ENCODE measurements at places on chromosomes 12 and 14. TPM values are rescaled to one million over a fixed set of nuclear protein-coding genes. Genes with fewer than 3 reads are reported as not detected.

The ALKBH1 gene
- 13.4 TPM for total RNA-seq

The SMIM41 gene
- total RNA-seq = 4.5 TPM

The CDCA3 gene
- total RNA-seq = 3.3 TPM

The DNAH10 gene
- 0.15 TPM for total RNA-seq

The CCDC198 gene
- not detected for total RNA-seq

The SERPINA10 gene
- total RNA-seq = 0.17 TPM

The MYO1H gene
- not detected for total RNA-seq

The TMEM117 gene
- total RNA-seq = 9.3 TPM

The SMOC1 gene
- 1.7 TPM for total RNA-seq

The KRT3 gene
- not detected for total RNA-seq

The P2RX7 gene
- total RNA-seq = 3.8 TPM

The CLEC7A gene
- total RNA-seq = not detected

The ZNF385A gene
- 2.9 TPM for total RNA-seq

The OR4E2 gene
- total RNA-seq = not detected

The ITGA7 gene
- 68.8 TPM for total RNA-seq

The YEATS4 gene
- 19.1 TPM for total RNA-seq

The MMAB gene
- 26.5 TPM for total RNA-seq

The KCNH5 gene
- 2.3 TPM for total RNA-seq

The RNU7-1 gene
- not detected for total RNA-seq

The PPP1R1A gene
- total RNA-seq = not detected

The ANKRD33 gene
- total RNA-seq = 0.15 TPM

The AP4S1 gene
- 7.0 TPM for total RNA-seq

The TAS2R42 gene
- total RNA-seq = not detected

The CFAP73 gene
- not detected for total RNA-seq

The FGF23 gene
- total RNA-seq = not detected

The STRAP gene
- total RNA-seq = 117 TPM

The RHEBL1 gene
- not detected for total RNA-seq

The RNASE2 gene
- not detected for total RNA-seq

The CLEC1B gene
- not detected for total RNA-seq

The SPX gene
- not detected for total RNA-seq

The AQP5 gene
- not detected for total RNA-seq

The REP15 gene
- 0.83 TPM for total RNA-seq

The ANKS1B gene
- total RNA-seq = 0.87 TPM

The KRT72 gene
- not detected for total RNA-seq

The CLEC4C gene
- not detected for total RNA-seq

The RHOJ gene
- 2.0 TPM for total RNA-seq

The SMCO2 gene
- total RNA-seq = 0.17 TPM

The AVPR1A gene
- total RNA-seq = not detected

The ITGA5 gene
- total RNA-seq = 319 TPM

The CMA1 gene
- not detected for total RNA-seq

The ART4 gene
- total RNA-seq = 0.44 TPM

The RPL36AL gene
- 242 TPM for total RNA-seq

The IRAK4 gene
- total RNA-seq = 21.5 TPM

The SYT1 gene
- total RNA-seq = 1.3 TPM

The CD63 gene
- total RNA-seq = 2,880 TPM

The CMKLR1 gene
- 0.33 TPM for total RNA-seq

The PTGER2 gene
- total RNA-seq = 34.5 TPM

The RNASE3 gene
- not detected for total RNA-seq

The LMO3 gene
- 2.0 TPM for total RNA-seq

The ANO4 gene
- total RNA-seq = 1.3 TPM

The KERA gene
- total RNA-seq = not detected

The GALNT9 gene
- total RNA-seq = 0.29 TPM

The ADIPOR2 gene
- total RNA-seq = 24.5 TPM

The NAV3 gene
- total RNA-seq = 41.2 TPM

The CSRP2 gene
- total RNA-seq = 10.8 TPM

The MMP17 gene
- 11.2 TPM for total RNA-seq

The ADAM21 gene
- 1.5 TPM for total RNA-seq

The CACNA1C gene
- 28.1 TPM for total RNA-seq
